ENCODE measurements at places on chromosomes 4 and X.

DNA sequence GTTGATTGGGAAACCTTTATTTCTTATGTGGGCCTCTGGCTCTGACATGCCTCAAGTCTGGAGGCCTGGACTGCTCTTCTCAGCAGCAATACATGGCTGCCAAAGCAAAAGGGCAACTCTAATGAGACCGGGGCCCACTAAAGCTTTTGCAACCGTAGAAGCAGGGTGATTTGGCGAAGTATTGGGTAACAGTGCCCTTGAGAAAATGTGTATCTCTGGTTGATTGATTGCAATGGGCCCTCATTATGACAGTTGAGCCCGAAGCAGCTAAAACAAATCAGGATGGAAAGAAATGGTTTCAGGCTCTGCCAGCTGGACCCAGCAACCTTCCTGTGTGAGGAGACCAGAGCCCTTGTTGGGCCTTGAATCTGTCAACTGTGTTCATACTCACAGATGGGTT lies 73.4 kb downstream of the CLCN4 start:
- no peak for DNase-seq

GRCh38 chr4:81737865-81738559 lies 266.3 kb upstream of the RASGEF1B start:
- DNase-seq, result no peak

DNA sequence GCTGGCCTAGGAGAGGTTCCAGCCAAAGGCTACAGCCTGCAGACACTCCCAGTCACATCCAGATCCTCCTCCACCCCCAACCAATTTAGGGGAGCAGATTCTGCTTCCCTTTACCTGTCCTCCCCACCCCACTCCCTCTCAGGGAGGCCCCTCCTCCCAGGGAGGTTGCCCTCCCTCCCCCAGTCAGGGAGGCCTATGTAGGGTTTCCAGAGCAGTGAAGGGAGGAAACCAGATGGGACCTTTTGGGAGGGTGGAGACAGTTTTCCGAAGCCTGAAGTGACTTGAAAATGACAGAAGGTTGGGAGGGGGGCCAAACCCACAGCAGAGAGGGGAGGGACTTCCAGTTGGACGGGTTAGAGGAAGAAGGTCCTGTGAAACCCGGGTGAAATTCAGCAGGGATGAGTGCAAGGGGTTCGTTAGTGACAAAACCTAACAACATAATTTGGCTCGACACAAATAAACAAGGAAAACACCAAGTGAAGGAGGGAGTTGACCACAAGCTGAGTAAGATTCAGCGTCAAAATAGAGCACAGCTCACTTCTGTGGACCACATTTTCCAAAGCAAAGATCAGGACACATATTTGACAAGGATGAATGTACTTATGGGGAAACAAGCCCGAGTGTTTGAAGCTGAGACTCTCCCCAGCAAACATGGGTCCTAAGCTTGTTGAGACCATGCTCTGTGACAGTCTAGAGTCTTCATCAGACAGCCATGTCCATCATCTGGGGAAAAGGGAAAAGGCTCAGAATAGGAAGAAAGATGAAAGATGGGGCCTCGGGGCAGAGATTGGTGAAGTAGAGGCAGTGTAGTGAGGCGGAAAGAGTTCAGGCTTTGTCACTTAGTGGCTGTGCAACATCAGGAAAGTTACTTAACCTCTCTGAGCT lies 46.4 kb downstream of the PRPS1 start:
- DNase-seq, result no peak

DNA sequence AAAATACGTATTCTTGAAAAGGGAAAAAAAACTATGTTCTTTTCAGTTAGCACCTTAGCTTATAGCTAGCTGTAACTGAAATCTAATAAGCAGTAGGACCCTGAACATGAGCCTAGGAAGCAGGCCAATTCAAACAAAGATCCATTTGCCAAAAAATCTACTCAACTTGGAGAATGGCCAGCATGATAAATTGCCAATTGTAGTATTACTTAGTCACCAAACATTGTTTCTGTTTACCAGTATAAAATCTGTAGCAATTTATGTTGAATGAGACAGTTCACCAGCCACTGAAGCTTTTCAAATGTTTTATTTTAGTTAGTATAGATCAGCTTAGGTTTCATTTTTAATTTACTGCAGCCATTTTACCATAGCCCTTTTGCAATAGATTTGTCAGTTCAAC lies 323.6 kb upstream of the DIPK2B start:
- no peak for DNase-seq

- DNase-seq, result no peak
Observed at GRCh38 chr4:114649908-114650307, 51.3 kb downstream of the UGT8 start.

DNA sequence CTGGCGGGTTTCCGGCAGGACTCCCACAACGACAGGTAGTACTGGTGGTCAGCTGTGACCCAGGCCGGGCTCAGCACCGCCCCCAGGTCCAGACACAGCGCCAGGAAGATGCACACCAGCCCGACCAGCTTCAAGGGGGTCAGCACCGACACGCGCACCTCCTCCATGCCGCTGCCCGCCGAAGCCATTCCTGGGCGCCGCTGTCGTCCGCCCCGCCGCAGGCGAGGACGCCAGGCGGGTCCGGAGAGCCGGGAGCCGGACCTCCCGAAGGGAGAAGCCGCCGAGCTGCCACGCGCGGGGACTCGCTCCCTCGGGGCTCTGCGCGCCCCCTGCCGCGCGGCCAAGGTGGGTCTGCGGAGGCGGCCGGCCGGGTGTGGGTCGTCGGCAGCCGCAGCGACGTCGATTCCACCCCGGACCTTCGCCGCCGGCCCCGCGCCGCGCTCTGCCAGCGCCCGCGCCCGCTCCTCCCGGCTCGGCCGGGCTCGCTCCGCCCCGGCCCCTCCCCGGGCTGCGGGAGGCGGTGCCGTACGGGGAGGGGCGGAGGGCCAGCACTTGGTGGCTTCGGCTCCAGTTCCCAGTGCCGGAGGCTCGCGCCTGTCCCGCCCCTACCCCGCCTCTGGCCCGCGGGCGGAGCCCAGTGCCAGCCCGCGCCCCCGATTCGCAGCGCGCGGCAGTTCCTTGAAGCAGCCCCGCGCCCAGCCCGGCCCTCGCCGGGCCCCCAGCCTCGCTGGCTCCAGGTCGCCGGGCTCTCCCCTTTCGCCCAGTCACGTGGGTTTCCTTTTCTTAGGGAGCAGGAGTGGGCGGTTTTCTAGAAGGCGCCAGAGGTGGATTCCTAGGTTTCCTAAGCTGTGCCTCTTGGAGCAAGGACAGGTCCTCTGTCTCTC lies at the start of gene TMEM47:
TSS of gene TMEM47 (minus strand) at position 444 of the 884 bp plus-strand sequence. CDS start at position 188, 256 bp downstream.
- DNase-seq, result no peak
